Stimulated activated CD8-positive, alpha-beta memory T cell treated with anti-CD3 and anti-CD28 coated beads, Interleukin-7, amount 100 ng/mL, for 4 hours (primary cell): ENCODE measurements at places on chromosomes 12 and 14.

GRCh38 chr12:84702001-84702400 lies 210.6 kb downstream of the SLC6A15 start:
- DNase-seq = no peak

- DNase-seq = no peak
Measured at GRCh38 chr14:33611405-33612196, 339.3 kb downstream of the EGLN3 start.

GRCh38 chr12:27981874-27982273 lies 9.3 kb upstream of the PTHLH start:
- no peak for DNase-seq

DNA sequence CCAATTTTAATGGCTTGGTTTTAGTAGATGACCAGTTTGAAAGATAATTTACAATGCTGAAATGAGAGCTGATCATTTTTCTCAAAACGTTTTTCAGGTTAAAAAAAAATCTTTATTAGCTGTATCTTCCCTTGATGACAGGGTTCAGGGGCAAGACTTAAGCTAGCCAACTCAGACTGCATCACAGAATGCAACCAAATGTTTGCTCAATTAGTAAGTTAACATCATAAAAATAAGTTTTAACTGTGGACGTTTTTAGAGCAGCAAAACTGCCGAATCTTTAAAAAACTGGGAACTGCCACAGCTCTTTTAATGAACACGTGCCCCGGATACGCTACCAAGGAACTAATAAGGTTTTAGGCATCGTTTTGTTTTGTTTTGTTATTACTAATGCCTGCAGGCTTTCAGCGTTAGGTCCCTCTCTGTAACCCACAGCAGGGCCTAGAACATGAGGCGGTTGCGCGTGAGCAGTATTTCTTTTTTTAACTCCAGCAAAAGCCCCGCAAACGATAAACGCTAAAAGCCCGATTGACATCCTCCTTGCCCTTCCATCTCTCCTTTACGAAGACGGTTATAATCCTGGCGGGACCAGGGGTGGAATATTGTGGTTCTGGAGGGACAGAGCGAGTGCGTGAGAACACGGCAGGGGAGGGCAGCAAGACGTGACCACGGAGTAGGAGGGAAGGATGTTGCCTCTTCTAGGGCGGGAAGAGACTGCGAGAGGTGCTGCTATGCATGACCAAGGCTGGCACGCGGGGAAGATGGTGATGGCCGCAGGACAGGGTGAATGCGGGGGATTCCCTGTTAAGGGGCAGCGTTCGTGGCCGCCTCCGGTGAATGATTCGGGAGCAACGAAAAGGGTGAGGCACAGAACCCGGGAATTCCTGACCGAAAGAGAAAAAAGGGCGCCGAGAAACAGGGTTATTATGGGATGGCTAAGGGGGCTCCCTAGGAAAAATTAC lies 652 bp downstream of the SUPT16H start:
- peak; percentile 11 for DNase-seq

GRCh38 chr14:77457115-77457521 lies 283 bp downstream of the VIPAS39 start:
- no peak for DNase-seq

DNA sequence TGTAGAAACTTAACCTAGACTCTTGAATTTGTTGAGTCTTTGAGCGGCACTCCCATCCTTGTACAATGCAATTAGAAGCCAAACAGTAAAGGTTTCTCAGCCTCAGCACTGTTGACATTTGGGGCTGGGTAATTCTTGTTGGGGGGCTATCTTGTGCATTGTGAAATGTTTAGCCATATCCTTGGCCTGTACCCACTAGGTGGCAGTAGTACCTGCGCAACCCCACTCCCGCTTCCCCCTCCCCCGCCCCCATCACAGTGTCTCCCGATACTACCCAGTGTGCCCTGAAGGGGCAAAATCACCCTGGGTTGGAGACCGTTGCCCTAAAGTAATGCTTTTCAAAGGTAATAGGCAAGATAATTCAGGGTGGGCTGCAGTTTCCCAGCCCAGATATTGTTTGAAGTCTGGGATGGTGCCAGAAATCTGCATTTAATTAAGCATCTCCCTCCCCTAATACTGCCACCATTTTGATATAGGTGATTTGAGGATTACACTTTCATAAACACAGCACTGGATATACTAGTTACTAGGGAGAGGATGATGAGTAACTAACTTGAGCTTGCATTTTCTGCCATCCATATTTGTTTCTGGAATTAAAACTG lies 1.8 kb downstream of the COX6A1 start:
- DNase-seq = peak; percentile 61

DNA sequence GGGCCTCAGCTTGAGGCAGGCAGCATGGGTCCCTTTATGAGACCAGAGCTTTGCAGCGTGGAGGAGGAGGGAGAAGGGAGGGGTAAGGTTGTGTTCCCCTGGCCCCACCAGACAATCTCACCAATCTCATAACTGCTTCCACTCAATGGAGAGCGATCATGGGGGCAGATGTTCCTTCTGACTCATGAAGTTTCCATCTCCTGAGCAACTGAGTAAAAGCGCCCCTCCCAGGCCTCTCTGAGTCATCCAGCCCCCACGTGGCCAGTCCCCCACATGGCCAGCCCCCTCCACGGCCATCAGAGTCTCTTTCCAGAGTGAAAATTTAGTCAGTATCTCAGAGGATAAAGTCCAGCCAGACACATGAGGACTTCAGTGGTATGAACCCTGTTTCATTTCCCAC lies 39.2 kb upstream of the PLXNC1 start:
- DNase-seq = peak; percentile 49

DNA sequence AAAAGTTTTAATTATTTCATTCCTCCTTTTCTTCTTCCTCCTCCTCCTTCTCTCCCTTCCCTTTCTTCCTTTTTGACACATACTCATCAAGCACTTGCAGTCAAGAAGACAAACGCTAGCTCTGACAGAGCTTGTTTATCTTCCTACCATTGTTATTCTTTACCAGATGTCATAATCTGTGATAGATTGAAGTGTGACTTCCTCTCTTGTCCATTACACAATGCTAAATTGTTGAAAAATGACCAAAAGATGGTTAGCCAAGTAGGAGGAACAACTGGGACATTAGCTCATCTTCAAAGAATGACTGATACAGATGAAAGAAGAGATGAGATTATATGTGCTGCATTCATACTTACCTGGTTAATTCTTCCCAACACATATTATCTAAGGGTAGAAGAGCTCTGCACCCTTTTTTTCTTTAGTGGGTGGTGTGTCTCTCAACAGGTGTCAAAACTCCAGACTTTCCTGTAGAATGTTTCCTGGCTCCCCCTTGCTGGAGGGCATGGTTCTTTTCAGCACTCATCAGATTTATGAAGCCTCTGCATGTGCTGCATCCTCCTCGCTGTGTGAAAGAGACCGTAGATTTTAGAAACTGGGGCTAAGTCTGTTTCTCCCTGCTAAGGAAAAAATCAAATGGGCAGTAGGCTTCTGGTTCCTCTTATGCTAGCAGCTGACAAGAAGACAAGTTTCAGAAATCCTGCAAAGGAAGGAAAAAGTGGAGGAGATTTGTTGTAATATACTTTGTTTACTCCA lies 147.1 kb downstream of the TMX1 start:
- DNase-seq = no peak

- DNase-seq = no peak
Measured at GRCh38 chr14:59868021-59868420, 2.6 kb downstream of the RTN1 start.

- DNase-seq = no peak
Measured at GRCh38 chr14:30349520-30349919, 209.4 kb upstream of the G2E3 start.

GRCh38 chr12:68505970-68506369 lies 104.7 kb upstream of the RAP1B start:
- no peak for DNase-seq

DNA sequence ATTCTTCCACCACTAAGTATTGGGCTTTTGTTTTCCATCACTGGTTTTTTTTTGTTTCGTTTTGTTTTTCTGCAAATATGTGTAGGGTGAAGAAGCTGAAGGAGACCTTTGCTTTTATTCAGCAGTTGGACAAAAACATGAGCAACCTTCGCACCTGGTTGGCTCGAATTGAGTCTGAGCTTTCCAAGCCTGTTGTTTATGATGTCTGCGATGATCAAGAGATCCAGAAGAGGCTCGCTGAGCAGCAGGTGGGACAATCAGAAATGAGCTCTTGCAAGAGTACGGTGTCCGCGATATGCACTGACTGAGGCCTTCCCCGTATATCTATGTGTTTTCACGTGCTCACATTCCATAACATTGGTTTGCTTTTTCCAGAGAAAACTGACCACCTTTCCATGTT lies 91.5 kb downstream of the ESR2 start:
- DNase-seq = no peak

- DNase-seq = no peak
Measured at GRCh38 chr12:69435644-69436043, 34.5 kb upstream of the FRS2 start.

- no peak for DNase-seq
Measured at GRCh38 chr14:75010472-75011093, 7.9 kb downstream of the EIF2B2 start.

DNA sequence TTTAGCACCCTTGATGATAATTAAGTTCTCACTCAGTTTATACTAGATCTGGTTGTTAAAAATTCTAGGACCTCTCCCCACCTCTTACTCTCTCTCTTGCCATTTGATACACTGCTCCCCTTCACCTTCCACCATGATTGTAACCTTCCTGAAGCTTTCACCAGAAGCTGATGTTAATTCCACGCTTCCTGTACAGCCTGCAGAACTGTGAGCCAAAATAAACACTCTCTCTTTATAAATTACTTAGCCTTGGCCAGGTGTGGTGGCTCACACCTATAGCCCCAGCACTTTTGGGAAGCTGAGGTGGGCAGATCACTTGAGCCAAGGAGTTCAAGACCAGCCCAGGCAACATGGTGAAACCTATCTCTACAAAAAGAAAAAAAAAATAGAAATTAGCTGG lies 11.1 kb upstream of the HECTD4 start:
- no peak for DNase-seq

DNA sequence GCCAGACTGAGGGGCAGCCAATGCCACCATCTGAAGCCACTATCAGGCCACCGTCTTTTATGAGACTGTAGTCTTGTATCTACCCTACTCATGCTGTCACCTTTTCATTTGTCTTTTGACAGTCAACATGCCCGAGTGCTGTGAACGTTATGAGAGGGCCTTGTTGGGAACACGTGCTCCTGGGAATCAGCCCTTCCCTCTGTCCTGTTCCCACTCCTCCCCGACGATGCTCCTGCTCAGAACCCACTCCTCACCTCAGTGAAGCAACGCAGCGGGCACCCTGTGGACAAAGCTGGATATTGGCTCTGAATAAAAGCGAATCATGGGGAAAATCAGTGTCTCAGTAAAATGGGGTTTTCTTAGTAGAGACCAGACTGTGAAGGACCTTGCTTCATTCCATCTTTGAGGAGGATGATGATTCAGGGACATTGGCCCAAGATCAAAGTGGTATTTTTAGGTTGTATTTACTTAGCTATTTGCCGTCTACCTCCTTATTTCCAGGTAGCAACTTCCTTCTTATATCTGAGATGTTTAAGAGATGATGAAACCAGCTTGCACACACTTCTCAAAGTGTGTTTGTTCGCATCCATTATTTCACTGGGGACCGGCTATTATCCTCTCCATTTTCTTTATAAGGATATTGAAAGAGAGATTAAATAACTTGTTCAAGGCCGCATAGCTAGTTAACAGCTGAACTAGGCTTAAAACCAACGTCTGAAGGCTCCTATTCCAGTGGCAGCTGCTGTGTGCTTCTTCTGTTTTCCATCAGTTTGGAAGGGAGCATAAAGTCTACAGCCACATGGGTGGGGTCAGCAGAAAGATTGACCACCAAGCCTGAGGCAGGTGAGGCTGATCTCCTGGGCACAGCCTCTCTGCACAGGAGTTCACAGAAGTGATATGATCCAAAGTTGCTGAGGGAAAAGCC lies 43.9 kb upstream of the CTDSP2 start:
- DNase-seq = no peak
